ENCODE measurements at places on chromosomes 3 and 15. TPM values are rescaled to one million over a fixed set of nuclear protein-coding genes. Genes with fewer than 3 reads are reported as not detected.

The FBXL2 gene
- total RNA-seq = 0.10 TPM

The TGM4 gene
- total RNA-seq = not detected

The POPDC2 gene
- 21.5 TPM for total RNA-seq

The CNTN6 gene
- 0.21 TPM for total RNA-seq

The STAB1 gene
- total RNA-seq = 42.6 TPM

The CACNA2D2 gene
- 1.5 TPM for total RNA-seq

All from mononuclear cell (primary cell).